Bronchial epithelial cell (primary cell): ENCODE measurements at places on chromosomes 11 and 22.

DNA sequence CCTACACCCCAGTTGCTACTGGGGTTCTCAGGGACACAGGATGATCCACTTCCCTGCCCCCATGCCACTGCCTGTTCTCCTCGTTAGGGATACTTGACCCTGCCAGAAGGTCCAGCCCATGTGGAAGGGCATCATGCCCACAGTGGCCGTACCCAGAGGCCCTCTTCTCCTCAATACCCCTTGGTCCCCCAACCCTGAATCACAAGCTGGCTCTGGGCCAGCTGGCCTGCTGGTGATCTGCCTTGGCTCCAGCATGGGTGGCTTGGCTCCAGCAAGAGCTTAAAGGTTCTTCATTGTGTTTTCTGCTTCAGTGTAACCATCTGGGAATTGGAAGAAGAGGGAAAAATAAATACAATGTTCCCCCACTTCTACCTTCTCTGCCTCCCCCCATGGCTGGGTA is 11.1 kb upstream of the TPBGL start:
- DNase-seq = no peak

DNA sequence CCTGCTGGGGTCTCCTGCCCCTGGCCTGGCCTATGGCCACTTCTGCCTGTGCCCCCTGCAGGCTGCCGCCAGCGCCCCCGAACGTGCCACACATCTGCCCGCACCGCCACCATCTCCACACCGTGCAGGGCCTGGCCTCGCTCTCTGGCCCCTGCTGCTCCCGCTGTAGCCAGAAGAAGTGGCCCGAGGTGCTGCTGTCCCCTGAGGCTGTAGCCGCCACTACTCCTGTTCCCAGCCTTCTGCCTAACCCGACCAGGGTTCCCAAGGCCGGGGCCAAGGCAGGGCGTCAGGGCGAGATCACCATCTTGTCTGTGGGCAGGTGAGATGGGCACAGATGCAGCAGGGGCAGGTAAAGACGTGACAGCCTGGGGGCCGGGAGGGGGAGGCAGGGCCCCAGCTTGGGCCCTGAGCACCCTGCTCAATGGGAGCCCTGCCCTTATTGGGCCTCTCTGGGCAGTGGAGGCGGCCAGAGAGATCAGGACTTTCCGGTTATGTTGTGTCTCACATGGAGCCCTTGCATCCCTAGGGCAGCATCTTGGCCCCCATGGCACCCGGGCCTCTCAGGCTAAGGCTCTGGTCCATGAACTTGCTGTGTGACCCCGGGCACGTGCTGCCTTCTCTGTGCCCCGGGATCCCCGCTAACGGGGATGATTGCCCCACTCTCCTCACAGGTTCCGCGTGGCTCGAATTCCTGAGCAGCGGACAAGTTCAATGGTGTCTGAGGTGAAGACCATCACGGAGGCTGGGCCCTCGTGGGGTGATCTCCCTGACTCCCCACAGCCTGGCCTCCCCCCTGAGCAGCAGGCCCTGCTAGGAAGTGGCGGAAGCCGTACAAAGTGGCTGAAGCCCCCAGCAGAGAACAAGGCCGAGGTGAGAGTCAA is 18.5 kb downstream of the RELT start:
- DNase-seq = no peak

GRCh38 chr11:48127521-48128183 is 89.0 kb upstream of the OR4B1 start:
- no peak for DNase-seq

- DNase-seq = no peak
Measured at GRCh38 chr22:46673662-46674236, 53.6 kb downstream of the GRAMD4 start.
